ENCODE measurements at places on chromosomes 2 and 18.

- DNase-seq, result no peak
These were observed 17.8 kb downstream of the SERPINB13 start for GRCh38 chr18:63604791-63605567.

DNA sequence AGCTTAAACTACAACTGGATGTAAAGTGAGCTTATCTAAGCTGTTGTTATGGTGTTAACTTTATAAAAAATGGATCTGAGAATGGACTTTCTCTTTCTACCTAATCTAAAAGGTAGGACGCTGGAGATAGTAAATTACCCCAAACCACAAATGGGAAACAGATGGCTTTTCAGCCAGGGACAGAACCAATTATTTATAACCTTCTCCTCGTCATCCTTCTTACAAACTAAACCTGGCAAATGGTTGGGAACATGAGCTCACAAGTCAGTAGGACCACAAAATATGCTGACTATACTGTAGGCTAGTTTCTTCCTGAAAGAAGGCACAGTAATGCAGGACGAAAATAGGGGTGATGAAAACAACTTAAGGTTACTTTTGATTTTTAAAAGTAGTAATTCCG, 32.7 kb upstream of the ZDBF2 start:
- DNase-seq, result no peak

GRCh38 chr2:233354971-233355574, 779 bp downstream of the DGKD start:
- no peak for DNase-seq

- no peak for DNase-seq
These were observed 396.3 kb downstream of the TRIB2 start for GRCh38 chr2:13113002-13113401.

- no peak for DNase-seq
These were observed 13.8 kb upstream of the SLC25A52 start for GRCh38 chr18:31774477-31774785.

Measured in CD4-positive, alpha-beta T cell treated with Interleukin-21 for 1 hour (primary cell).